Fibroblast of skin of abdomen (primary cell): ENCODE measurements at places on chromosomes 1 and 21.
A peak's percentile ranks its signal among the peaks of the same experiment; 100 is the strongest.

- DNase-seq, result no peak
These were observed 20.0 kb downstream of the HTR6 start for GRCh38 chr1:19684677-19685076.

GRCh38 chr1:232483826-232484225 lies 146.1 kb downstream of the SIPA1L2 start:
- no peak for DNase-seq

GRCh38 chr1:109826930-109827349 lies 63.2 kb upstream of the EPS8L3 start:
- DNase-seq, result no peak

- DNase-seq, result no peak
These were observed 31.7 kb upstream of the HEATR1 start for GRCh38 chr1:236636017-236636416.

- DNase-seq, result peak; percentile 31
These were observed 5.0 kb downstream of the PFKL start for GRCh38 chr21:44304877-44305293.

DNA sequence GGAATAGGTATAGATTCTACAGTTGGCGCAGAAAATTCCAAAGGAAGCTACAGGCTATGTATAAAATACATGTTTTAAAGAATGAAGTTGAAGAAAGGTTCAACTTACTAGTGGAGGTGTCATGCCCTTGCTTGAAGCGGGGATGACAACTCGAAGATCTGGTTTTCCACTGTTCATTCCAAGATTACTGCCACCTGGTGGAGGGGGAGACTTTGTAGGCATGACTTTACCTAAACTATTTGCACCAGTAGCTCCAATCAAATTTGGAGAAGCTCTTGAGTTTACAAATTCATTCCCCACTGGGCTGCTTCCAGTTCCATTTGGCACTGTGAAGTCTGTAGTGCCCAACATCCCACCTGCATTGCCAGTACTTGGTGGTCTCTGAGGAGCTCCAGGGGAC lies 81.7 kb downstream of the AXDND1 start:
- no peak for DNase-seq

DNA sequence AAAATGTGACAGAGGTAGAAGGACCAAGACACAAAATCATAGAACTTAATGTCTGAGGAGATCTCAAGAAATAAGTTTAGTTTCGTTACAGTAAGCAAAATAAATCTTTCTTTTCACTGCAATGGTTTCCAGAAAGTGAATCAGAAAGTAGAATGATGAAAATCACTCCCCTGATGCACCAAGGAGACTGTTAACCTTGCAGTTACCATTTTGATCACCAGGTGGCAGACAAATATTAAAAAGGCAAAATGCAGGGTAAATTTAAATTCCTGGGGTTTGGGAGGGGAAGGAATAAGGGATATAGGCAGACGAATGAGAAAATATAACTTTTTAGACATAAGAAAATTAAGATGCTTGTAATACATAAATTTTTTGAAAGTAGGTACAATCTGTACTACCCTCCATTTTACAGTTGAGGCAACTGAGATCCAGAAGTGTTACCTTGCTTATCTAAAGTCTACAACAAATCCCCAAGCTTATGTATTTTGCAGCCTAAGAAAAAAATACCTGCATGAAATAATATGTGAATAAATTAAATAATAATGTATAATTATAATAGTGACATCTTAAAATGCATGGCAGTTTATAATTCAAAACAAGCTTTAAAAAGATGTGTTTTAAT lies 253.2 kb downstream of the CRB1 start:
- peak; percentile 53 for DNase-seq

GRCh38 chr1:119489201-119489600 lies 17.8 kb upstream of the HSD3B1 start:
- no peak for DNase-seq

GRCh38 chr1:235883261-235883927 lies 16.7 kb upstream of the LYST start:
- peak; percentile 91 for DNase-seq

GRCh38 chr1:205236526-205236925 lies 8.8 kb downstream of the TMCC2 start:
- no peak for DNase-seq

DNA sequence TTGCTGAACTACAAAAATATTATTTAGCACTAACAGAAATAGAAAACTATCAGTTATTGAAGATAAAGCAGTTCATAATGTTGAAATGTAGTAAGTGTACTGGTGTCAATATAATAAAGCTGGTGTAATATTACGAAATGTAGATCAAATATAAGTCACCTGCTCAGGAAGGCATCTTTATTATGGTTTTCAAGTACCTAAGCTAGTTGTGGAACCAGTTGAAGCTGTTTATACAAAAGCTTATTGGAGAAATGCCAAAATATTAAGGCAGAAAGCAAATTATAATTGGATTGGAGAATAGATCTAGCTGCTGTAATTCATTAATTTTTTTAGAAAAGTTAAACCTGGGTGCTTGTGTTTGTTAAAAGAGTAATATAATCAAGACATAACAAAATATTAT lies 6.2 kb upstream of the MARK1 start:
- no peak for DNase-seq

DNA sequence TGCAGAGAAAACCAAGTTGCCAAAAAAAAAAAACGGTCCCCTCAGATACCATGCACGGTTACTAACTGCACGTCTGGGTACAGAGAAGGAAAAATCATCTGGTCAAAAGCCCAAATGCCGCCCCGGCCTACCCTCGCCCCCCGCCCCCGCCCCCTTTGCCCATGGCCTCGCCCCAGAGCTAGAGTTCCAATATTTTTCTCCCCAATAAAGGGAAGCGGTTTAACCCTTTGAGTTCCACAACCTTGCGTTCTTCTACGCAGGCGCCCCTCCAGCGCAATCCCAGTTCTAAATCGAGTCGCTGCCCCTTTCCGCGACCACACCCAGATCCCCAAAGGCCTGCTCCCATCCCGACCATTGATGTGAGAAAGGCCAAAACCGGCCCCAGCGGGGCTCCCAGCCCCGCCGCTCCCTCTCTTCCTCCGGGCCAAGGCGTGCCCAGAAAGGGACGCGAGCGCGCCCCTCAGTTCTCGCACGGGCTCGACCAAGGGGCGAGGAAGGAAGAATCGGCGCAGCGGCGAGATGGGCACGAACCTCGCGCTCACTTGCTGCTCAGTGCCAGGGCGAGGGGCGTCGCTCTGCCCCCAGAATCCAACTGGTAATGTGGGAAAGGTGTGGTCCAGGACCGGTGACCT lies 797 bp downstream of the WDR47 start:
- peak; percentile 24 for DNase-seq

DNA sequence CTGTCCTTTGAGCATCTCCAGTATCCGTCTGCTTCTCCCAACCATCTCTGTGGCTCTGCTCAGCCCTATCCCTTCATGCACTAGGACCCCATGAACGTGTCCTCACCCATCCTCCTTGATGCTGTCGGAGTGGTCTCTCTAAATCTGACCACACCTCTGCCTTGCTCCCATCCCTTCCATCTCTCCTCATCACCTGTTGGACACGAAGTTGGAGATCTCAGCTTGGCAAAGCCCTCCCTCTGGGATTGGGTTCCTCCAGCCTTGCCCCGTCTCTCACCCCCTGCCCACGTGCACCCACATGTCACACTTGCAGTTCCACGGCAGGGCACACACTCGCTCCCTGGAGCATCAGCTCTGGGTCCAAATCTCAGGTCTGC lies 135.7 kb downstream of the ACTL8 start:
- DNase-seq, result no peak

GRCh38 chr1:35032384-35032739 lies 617 bp upstream of the ZMYM6 start:
- no peak for DNase-seq

DNA sequence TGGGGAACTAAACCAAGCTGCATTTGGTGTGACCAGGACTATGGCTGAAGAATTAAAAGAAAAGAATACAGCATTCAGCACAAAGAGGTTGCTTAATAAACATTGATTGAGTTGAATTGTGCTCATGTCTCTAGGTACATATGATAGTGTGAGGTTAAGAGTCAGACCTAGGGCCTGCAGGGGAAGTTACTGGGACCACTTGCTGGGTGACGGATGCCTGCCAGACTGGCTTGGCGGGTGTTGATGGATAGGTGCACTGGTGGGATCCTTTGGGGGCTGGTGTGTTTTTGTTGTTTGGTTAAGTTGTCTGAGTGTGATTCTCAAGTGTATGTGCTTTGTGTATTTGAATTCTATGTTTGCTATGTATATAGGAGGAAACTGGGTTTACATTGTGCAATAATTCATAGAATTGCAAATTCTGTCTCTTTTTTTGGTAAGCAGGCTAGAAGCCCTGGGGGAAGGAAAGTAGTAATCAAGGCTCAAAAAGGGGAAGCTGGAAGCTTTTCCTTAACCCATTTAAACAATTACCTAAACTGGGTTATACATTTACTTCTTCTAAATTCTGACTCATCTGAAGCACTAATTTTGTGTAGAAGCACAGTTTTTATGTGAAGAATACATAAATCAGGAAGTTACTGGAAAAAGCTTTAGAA lies 1.8 kb downstream of the CD101 start:
- peak; percentile 6 for DNase-seq

DNA sequence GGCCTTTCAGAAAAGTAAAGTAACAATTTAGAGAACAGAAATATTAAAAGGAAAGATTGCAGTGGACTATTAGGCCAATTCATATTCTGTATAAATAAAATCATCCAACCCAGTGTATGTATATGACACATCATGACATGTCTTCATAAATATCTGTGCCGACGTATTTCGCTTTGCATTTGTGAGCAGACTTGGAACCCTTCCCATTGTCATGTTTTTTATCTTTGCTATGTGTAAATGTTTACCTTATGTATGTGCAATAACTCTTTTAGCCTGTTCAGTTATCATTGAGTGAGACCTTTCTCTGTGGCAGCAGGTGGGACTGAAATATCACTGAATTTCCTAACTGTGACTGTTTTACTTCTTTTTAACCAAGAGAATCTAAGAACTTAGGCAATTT lies 58.0 kb upstream of the FAM3B start:
- DNase-seq, result no peak

DNA sequence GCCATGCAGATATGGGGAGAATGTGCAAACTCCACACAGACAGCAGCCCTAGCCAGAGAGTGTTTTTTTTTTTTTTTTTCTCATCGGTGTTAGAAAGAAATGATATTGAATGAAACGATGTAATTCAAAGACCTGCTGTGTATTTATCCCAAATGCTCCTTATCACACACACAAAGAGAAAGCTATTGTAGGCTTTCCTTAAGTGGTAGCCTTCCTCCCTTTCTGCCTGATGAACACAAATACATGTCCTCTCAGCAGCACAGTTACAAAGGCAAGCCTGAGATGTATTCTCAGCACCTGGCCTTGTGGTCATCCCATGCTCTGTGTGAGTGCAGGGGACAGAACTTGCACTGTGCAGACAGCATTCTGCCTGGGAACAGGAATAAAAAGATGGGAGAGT lies 93.8 kb downstream of the PLPPR5 start:
- DNase-seq, result no peak

- DNase-seq, result no peak
These were observed 42.1 kb downstream of the DYRK1A start for GRCh38 chr21:37408464-37409193.

DNA sequence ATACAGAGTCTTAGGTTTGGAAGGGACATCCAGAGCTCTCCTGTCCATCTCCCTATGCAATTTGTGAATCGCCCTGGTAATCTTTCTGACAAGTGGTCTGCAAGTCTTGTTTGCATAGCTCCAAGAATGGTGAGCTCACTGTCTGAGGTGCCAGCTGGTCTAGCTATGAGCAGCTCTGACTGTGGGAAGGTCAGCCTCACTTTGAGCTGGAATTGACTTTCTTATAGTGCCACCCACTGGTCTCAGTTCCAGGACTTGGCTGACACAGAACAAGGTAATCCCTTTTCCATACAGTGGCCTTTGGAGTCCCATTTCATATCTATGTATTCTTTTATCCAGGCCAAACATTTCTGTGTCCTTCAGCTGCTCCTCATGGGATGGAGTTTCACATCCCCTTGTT lies 95.6 kb upstream of the C8B start:
- DNase-seq, result peak; percentile 28

DNA sequence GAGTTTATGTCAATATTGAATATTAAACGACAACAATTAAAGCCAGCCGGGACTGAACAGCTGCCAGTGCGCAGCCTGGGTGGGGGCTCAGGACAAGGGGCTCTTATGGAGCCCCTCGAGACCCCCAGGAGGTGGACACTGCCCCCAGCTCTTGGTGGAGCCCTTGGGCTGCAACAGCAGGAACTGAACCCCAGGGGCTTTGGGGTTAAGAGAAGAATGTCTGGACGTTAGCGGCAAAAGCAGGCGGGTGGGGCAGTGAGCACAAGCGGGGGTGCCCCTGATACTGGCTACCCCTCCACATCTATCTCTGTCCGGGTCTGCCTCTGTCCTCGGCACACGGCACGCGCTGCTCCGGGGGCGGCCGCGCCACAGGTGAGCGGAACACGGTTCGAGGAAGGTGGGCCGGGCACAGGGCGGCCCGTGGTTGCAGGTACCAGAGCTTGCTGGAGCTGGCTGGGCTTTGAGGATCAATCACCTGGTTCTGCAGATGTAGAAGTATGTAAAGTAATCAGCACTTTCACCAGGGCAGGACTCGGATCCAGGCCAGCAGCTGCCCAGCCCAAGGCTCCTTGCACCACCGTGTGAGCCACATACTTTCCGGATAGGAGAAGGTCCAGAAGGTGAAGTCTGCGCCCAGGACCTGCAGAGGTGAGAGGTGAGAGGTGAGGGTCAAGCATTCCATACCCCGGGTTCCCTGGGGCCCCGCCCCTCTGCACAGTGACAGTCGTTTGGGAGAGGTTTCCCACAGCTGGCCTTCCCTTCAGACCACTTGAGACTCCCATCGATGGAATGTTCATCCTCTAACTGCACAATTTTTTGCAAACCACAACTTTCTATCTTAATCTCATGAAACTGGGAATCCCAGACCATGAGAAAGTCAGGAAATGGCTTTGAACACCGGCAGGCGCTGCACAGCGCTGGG lies 12.4 kb upstream of the POFUT2 start:
- peak; percentile 83 for DNase-seq

GRCh38 chr21:35219291-35219690 lies 170.2 kb upstream of the RUNX1 start:
- DNase-seq, result no peak

DNA sequence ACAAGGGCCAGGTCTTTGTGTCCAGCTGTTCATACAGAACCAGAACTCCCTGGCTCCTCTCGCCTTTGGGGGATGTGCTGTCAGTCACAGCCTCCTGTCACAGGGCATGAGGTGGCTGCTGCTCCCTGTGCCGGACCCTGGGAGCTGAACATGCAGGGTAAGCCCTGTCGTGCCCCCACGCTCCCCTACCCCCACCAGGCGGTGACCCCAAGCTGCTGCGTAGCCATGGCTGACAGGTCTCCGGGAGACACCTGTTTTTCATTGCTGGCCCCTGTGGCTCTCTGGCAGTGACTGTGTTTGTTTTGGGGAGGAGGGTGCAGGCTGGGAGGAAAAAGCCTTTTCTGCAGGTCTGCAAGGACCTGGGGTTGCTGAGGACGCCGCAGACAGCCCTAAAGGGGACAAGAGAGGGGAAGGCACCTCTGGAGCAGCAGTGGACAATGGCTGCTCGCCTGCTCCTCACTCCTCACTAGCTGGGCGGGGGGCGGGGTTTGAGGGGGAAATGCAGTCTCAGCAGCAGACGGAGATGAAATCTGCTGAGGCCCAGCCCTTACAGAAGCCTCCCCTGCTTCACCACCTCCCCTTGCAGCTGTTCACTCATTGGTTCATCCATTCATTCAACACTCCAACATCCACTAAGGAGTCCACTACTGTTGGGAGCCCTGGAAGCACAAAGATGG lies 81.4 kb downstream of the TRABD2B start:
- no peak for DNase-seq

GRCh38 chr1:162303004-162303344 lies 73.7 kb downstream of the SPATA46 start:
- peak; percentile 83 for DNase-seq
